ENCODE measurements at places on chromosomes 5 and 9. TPM values are rescaled to one million over a fixed set of nuclear protein-coding genes. Genes with fewer than 3 reads are reported as not detected.

The PCDHGC5 gene
- total RNA-seq = 2.0 TPM

DNA sequence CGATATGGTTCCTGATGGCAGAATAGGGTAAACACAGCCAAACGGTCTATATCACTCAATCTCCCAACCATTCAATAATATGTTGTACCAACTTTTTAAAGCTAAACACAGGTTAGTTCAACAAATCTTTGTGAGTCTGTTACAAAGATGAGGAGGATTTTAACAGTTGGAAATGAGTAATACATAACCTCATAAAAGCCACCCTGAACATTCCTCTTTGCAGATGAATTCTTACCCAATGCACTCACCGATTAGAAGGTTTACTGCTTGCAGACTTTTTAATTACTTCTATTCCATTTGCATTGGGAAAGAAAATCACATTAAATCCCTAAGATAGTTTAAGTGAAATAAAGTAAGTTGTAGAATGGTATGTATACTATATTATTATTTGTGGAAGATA lies 23.3 kb upstream of the TRMT10B start:
- H3K4me1 ChIP-seq = no peaks in the 10 kb centered on the region
- no peaks in the 10 kb centered on the region for H3K27me3 ChIP-seq
- no peak overlapping the region for H3K27ac ChIP-seq
- H3K4me3 ChIP-seq = no peak overlapping the region
- H3K36me3 ChIP-seq = no peaks in the 10 kb centered on the region

DNA sequence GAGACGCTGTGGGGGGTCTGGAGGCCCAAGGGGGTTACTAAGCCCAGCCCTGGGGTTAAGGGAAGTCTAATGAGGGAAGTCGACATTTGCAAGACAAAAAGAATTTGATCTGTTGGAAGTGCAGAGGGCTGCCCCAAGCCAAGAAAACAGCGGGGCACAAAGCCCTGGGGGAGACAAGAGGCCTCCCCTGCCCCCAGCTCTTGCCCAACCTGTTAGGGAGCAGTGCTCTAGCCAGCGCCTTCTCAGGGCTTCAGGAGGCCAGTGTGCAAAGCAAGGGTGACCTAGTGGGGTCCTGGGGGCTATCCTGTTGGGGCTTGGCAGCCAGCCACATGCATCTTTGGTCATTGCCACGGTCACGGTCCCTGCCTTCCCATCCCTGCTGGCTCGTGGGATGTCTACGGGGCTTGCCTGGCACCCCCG lies 25.2 kb downstream of the GFI1B start:
- no peaks in the 10 kb centered on the region for H3K36me3 ChIP-seq
- DNase-seq = peak; percentile 35
- peaks cover 38% of the 10 kb centered on the region for H3K4me1 ChIP-seq
- no peaks in the 10 kb centered on the region for H3K27me3 ChIP-seq

DNA sequence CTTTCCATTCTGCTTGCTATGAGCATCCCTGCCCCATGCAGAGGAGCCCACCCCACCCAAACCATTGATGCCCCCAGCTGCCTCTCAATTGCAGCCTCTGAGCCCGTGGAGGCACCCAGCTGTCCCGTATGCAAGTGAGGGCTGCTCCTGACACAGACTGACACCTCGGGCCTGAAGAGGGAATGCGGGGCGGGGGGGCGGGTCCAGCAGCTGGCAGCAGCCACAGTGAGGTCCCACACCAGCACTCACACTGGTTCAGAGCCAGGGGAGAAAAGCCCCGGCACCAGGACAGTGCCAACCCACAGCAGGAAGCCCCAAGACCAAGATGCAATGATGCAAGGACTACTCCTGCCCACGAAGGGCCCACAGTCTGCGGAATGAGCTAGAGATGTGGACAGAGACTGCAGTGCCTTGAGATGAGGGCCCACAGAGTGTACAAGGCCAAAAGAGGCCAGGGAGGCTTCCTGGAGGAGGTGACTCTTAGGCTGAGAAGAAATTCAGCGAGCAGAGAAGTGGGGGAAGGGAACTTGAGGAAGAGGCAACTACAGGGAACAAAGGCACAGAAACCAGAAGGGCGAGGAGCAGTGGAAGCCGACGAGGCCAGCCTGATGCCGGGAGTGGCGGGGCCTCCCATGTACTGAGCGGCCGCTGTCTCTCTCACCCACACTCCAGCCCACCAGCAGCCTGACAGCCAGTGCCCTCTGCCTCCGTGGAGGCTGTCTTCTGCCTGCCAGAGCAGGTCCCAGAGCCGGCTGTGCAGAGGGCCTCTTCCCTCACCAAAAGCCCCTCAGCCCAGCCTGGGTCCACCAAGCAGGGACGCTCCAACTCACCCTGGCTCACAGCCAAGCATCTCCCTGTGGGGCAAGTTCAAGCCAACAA lies 9.2 kb downstream of the EEIG1 start:
- DNase-seq = no peak
- peak overlapping the region; percentile 81 for H3K27ac ChIP-seq
- no peak overlapping the region for H3K4me3 ChIP-seq
- no peaks in the 10 kb centered on the region for H3K27me3 ChIP-seq
- H3K36me3 ChIP-seq = no peaks in the 10 kb centered on the region

GRCh38 chr5:110844251-110844650 lies 105.4 kb downstream of the SLC25A46 start:
- no peaks in the 10 kb centered on the region for H3K36me3 ChIP-seq
- no peak for DNase-seq
- no peak overlapping the region for H3K4me3 ChIP-seq
- no peak overlapping the region for H3K27ac ChIP-seq

- H3K4me1 ChIP-seq = no peaks in the 10 kb centered on the region
- no peak for DNase-seq
- H3K36me3 ChIP-seq = no peaks in the 10 kb centered on the region
Observed at GRCh38 chr5:84419742-84420141, 35.1 kb upstream of the EDIL3 start.

Measured in spleen (tissue), 13 donors.